Motor neuron (in vitro differentiated cells): ENCODE measurements at places on chromosomes 12 and 14. TPM values are rescaled to one million over a fixed set of nuclear protein-coding genes. Genes with fewer than 3 reads are reported as not detected.

Gene TEX52
- total RNA-seq, result 0.29 and 0.32 TPM in 2 replicates

Gene RHEBL1
- total RNA-seq, result 0.79 and 0.96 TPM in 2 replicates

DNA sequence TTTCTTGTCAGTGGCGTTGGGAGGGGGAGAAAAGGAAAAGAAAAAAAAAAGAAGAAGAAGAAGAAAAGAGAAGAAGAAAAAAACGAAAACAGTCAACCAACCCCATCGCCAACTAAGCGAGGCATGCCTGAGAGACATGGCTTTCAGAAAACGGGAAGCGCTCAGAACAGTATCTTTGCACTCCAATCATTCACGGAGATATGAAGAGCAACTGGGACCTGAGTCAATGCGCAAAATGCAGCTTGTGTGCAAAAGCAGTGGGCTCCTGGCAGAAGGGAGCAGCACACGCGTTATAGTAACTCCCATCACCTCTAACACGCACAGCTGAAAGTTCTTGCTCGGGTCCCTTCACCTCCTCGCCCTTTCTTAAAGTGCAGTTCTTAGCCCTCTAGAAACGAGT, 1.9 kb downstream of the ASCL1 start:
- no peak for ATAC-seq

DNA sequence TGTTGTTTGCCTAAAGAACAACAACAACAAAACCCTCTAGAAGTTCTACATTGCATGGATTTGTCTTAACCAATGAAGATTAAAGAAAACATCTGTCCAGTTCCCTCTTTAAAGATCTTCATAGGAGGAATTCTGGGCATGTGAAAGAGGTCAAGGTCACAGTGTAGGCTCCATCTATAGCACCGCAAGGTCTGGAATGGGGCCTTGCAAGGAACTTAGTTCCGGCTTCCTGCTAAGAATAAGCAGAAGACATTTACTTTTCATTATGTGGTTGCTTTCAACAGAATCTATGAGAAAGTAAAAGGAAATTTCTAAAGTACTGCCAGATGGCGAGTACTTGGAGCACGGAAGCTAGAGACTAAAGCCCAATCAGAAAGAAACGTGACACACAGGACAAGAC, 57.2 kb upstream of the GNPNAT1 start:
- no peak for ATAC-seq

Gene HOXC5
- 3.9 and 4.5 TPM in 2 replicates for total RNA-seq

- no peak for ATAC-seq
These were observed 257.4 kb downstream of the ZFP36L1 start for GRCh38 chr14:68535404-68536017.

DNA sequence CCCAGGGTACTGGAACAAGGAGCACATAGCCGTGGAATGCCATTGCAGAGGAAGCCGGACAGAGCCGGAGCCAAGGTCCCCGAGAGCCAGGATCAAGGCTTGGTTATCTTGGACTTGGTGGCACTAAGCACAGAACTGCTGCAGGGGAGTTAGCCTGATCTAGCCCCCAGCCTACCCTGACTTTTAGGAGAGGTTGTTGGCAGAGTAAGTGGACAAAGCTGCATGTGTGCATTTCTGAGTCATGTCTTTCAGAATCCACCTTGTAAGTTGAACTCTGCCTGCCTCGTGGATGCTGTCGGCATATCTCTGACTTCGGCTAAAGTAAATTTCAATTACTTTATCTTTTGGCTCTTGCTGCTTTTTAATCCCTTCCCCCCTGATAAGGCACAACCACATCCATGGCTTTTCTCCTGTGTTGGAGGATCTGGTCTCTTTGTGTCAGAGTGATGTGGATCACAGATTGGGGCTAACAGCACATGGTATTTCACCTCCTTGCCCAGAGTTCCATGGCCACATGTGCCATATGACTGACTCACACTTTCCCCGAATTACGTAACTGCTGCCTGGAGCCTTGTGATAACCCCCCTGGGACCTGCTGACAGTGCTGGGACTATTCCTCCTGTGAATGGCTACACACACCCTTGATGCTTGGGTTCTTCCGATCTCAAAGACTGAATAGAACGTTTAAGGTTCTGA, 240.3 kb downstream of the EMP1 start:
- ATAC-seq, result no peak

GRCh38 chr12:27467641-27468040, 21.1 kb downstream of the SMCO2 start:
- no peak for ATAC-seq

Gene SP7
- 0.14 and 0.25 TPM in 2 replicates for total RNA-seq

Gene AKAP6
- 92.9 and 127 TPM in 2 replicates for total RNA-seq

- peak; percentile 96 for ATAC-seq
These were observed 92.9 kb downstream of the KSR2 start for GRCh38 chr12:117875744-117876435.

DNA sequence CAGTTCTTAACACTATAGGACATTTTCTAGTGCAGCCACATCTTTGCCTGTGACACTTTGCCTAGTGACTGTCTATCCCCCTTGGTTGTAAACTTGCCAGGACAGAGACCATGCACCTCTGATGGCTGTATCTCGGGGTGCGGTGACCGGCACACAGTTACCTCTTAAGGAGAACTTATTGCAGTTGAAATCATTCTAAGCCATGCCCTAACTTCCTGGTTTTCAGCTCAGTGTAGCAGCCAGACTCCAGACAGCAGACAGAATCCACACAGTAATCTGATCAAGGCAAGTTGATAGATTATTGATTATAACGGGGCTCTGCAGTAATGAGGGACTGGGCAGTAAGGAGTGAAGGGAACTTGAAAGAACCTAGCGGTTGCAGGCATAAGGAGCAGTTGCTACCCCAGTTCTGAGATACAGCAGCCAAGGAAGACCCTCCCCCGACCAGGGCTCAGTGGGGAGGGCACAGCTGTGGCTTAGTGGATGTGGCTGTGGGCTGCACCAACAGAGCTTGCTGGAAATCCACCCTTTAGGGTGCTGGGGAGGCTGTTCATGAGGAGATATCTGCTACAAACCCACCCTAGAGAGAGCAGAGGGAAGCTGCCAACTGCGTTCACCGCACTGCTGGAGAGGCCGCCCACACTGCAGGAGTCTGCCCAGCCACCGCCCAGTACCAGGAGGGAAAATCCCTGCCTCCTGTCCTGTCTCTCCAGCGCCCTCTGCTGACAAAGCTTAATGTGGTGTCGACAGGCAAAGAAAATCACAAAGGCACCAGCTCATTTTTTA, 58.2 kb upstream of the BEGAIN start:
- ATAC-seq, result peak; percentile 63

Gene PCNX1
- total RNA-seq, result 17.2 and 24.9 TPM in 2 replicates

Gene SDR9C7
- 0.22 and 0.38 TPM in 2 replicates for total RNA-seq

Gene CABP1
- total RNA-seq, result 2.2 and 3.2 TPM in 2 replicates

Gene KRT5
- 0.14 and 0.83 TPM in 2 replicates for total RNA-seq

DNA sequence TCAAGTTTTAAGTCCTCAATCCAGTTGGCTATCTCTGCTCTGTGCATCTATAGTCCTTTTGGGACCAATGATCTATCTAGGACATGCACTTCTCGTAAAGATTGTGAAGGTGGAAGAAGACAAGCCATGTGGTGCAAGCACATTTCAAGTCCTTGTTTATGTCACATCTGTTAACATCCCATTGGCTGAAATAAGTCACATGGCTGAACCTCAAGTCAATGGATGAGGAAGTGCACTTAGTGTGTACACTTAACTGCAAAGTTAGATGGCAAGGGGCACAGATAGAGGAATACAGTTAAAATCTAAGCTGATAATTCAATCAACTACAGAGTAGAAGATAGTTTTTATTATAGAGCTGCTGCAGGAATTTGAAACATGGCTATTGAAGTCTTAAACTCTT, 362.8 kb upstream of the TBX3 start:
- no peak for ATAC-seq

GRCh38 chr14:33045760-33046159, 107.1 kb downstream of the NPAS3 start:
- no peak for ATAC-seq

DNA sequence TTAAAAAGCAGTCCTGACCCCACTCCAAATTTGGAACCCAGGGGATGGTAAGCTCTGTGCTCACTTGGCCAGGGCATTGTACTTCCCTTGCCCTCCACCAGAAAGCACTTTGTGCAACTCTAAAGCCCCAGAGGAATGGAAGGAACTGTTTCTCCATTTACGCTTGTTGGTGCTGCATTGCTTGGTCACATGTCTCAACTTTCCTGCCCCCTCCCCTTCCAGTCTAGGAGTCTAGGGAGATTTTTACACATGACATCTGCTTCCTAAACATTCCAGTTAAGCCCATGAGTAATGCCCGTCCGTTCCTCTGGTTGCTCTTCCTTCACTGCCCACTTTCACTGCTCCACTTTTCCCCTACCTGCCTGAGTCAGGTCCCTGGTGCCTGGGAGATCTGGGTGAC, 92.6 kb upstream of the MAP1LC3B2 start:
- ATAC-seq, result peak; percentile 46

GRCh38 chr12:25692115-25693035, 139.3 kb upstream of the LMNTD1 start:
- peak; percentile 74 for ATAC-seq

DNA sequence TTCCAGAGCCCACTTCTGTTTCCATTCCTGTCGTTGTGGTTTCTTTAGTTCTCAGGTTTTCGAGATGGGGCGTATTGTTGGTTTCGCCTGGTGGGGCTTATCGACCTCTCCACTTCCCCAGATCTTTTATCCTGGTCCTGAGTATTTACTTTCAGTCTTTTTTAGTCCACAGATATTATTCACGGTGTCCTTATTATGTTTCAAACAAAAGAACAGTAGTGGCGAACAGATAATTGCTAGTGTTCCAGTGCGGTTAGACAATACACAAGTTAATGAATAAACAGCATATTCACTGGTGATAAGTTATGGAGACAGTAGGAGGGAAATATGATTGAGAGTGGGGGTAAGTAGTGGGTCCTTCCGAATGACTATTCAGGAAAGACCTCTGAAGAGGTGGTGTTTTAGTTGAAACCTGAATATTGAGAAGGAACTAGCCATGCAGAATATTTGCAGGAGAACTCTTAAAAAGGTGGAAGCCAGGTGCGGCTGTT, 668 bp downstream of the TMEM260 start:
- no peak for ATAC-seq

- no peak for ATAC-seq
These were observed 29.6 kb upstream of the NTN4 start for GRCh38 chr12:95820096-95820703.

- no peak for ATAC-seq
These were observed 26.4 kb downstream of the TM7SF3 start for GRCh38 chr12:26987634-26988424.

GRCh38 chr14:67463900-67464299, 24.6 kb downstream of the TMEM229B start:
- no peak for ATAC-seq

- ATAC-seq, result no peak
These were observed 30.7 kb upstream of the BCL7A start for GRCh38 chr12:121990692-121991603.

DNA sequence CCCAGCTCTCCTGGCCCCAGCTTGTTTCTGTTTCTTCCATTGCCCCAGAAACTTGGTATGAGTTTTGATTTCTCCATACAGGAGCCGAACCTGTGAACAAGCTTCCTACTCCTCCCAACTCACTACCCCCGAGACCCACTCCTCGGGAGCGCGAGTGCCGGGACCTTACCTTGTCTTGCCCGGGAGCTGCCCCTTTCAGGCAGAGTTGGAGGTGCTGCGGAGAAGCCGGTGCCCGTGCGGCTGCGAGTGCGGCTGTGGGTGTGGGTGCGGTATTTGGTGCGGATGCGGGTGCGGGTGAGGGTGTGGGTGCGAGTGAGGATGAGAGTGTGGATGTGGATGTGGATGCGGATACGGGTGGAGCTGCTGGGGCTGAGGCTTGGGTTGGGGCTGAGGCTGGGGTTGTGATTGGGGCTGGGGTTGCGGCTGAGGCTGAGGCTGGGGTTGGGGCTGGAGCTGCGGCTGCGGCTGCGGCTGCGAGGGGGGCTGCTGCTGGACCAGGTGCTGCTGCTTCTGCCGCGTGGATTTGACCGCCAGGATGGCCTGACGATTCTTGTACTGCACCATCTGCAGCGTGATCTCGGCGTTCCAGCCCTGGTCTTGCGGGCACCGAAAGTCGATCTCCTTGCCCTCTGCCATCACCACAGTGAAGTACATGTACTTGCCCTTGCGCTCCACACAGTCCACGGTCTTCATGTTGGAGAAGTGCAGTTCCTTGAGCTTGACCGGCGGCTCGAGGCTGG, 1.1 kb downstream of the PHLDA1 start:
- peak; percentile 9 for ATAC-seq

Gene PRPH
- total RNA-seq, result 0.56 and 2.3 TPM in 2 replicates

- peak; percentile 66 for ATAC-seq
These were observed 318.7 kb downstream of the LRFN5 start for GRCh38 chr14:41925409-41925808.

DNA sequence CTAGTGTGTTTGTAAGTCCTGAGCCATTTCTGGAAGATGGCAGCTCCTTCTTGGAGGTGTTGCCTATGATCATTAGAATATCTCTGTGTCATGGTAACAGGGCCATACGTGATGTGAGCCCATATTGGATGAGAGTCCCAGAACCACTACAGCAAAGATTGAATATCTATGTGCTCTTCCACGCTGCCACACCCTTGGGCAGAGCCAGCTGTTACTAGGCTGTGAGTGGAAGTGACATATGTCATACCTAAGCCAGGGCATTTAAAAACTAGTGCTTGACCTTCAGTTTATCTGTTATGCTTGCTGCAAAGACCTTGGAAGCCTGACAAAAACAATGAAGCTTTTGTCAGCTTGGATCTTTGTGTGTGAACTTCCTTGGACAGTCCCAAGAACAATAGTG, 495.1 kb upstream of the CCDC196 start:
- ATAC-seq, result no peak

DNA sequence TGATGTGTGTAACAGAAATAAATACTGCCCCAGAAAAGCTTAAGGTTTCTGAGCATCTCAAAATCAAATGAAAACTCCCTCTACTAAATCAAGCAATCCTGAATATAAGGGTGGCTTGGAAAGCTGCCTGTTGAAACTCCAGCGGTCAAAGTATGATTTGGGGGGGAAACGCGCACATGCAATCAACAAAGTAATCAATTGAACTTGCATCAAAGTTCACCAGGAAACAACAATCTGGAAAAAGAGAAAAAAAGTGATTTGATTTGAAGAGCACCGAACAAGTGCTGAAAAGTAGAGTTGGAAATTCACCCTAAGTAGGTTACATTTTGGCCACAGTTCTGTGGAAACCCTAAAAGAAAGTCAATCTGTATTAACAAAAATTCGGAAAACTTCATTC, 700 bp downstream of the CNIH1 start:
- ATAC-seq, result no peak

Gene INTS13
- 16.3 and 17.6 TPM in 2 replicates for total RNA-seq

Gene CCDC60
- total RNA-seq, result 10.6 and 11.5 TPM in 2 replicates

- ATAC-seq, result no peak
These were observed 113.2 kb upstream of the MED13L start for GRCh38 chr12:116390401-116391335.

Gene OTX2
- not detected in 2 replicates for total RNA-seq

- no peak for ATAC-seq
These were observed 30.3 kb downstream of the PITPNM2 start for GRCh38 chr12:123120452-123121166.
